Eye (tissue), 1 donor: ENCODE measurements at places on chromosomes 7 and 10.

DNA sequence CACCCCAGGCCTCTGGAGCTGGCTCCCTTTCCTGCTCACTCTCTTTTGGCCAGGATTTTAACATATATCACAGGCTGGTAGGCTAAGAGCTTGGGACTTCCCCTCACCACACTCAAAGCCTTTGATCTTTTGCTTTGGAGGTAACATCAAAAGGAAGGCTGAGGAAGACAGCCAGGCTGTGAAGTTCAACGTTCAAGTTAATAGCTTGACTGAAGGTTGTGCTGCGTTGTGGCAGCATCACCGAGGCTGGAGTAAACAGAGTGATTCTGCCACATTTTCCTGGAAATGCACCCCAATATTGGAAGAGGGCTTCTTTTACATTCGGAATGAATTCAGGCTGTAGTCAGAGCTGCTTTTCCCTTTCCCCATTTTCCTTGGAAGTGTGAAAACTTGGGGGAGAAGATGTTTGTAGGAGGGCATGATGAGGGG lies 57.3 kb downstream of the TCF7L2 start:
- DNase-seq, result no peak

- DNase-seq, result no peak
Observed at GRCh38 chr7:64373017-64373416, 59.3 kb downstream of the ZNF736 start.

GRCh38 chr7:117112640-117113039 lies 159.3 kb downstream of the ST7 start:
- no peak for DNase-seq

DNA sequence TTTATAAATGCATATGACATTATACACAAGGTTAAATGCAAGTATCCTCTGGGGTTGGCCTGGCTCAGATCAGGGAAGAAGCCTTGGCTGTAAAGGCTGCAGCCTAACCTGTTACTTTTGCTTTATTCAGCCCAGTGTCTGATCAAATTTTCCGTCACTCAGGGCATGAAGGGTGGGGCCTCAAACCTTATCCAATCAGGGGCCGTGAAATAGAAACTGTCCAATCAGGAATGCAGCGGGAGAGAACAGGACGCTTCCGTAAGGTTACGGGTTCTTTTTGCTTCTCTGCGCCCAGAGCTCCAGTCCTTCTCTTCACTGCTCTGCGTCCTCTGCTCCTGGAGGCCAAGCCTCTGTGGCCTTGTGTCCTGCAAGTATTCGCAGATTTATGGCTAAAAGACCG lies at the start of gene ZNF716:
TSS of gene ZNF716 (plus strand) at position 274 of the 400 bp plus-strand sequence. CDS start at position 386, 112 bp downstream.
- DNase-seq, result no peak

GRCh38 chr7:120993553-120994191 lies 5.2 kb downstream of the CPED1 start:
- DNase-seq, result no peak

DNA sequence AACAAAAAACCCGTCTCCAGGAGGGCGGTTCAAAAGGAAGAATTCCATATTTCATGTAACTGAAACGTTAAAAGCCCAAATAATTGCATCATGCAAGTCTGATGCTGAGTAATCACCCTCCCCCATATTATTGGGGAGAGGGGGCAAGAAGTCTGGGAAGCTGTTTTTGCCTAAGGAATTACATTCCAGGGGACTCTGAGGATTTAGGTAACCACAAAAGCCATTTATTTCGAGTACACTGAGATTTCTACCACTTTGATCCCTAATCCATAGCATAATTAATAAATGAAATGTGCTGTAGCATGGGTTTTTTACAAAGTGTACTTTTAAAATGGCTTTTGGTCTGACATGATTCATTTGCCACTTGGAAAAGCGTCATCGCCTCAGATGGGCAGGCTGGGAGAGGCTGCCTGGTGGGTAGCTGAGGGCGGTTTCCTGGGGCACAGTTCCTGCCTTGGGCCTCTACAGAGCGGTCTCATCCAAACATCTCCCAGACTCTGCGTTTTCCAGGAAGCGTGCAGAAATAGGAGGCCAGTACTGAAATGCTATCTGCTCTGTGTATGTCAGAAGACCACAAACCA lies 106.5 kb downstream of the TCF7L2 start:
- DNase-seq, result peak; percentile 35

- DNase-seq, result no peak
Observed at GRCh38 chr7:27159266-27160144, 3.0 kb upstream of the HOXA7 start.

DNA sequence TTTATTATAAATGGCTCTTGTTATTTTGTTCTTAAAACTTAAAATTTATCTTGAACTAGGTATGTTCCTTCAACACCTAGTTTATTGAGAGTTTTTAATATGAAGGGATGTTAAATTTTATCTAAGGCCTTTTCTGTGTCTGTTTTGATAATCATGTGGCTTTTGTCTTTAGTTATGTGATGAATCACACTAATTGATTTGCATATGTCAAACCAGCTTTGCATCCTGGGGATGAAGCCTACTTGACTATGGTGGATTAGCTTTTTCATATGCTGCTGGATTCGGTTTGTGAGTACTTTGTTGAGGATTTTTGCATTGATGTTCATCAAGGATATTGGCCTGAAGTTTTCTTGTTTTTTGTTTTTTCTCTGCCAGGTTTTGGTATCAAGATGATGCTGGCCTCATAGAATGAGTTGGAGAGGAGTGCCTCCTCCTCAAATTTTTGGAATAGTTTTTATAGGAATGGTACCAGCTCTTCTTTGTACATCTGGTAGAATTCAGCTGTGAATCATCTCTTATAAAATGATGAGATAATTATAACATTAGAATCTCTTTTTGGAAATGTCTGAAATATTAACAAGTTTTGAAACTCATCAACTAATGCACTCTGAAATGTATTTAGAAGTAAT lies 78.7 kb upstream of the AGR3 start:
- no peak for DNase-seq

DNA sequence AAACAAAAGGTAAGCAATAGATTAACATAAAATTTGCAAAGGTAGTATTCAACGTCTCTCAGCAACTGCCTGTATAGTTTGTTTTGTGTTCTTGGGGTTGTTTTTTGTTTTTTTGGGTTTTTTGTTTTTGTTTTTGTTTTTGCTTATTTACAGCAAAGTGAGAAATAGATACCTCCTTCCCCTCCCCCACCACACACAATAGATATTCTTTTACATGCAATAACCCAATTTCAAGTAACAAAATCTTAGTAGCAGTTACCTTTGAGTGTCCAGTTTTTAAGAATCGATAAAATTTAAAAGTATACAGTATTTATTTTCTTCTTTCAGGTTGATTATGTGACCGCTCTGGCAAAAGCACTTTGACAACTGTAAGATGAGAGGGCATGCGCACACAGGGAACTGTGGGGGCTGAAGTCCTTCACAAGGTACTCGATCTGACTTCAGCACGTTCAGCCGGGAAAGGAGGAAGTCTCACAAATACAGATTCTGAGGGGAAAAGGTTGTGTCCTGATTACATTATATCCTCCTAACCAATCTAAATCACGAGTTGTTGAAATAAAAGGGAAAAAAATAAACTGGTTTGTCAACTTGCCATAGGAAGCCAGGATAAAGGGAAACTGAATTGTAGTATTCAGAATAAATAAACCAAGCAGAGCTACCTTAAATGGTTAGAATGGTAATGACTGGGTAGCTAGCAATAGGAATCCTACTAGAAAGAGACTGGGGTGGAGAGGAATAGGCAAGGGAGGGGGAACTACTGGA lies 47.8 kb downstream of the CPEB3 start:
- peak; percentile 87 for DNase-seq

DNA sequence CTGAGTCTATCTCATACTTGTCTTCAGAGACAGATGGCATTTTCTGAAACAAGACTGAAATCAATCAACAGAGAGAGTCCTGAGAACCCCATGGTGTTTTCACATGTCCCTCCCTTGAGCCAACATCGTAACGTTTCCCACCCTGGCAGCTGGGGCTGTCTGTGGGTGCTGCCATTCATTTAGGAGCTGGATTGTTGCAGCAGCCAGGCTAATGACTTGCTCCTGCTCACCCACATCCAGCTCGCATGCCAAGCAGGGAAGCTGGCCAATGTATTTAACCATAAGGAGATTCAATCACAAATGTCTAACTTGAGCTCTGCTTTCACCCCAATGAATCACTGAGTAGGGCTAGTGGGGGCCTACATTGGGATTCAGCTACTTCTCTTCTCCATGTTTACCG lies 146.1 kb downstream of the ADRA2A start:
- no peak for DNase-seq

- no peak for DNase-seq
Observed at GRCh38 chr10:76422769-76423168, 991.3 kb downstream of the LRMDA start.

- DNase-seq, result no peak
Observed at GRCh38 chr7:77498659-77499379, 38.3 kb upstream of the PTPN12 start.

GRCh38 chr7:3007696-3008095 lies 36.0 kb downstream of the CARD11 start:
- DNase-seq, result no peak

- DNase-seq, result no peak
Observed at GRCh38 chr7:129830949-129831348, 121.8 kb downstream of the UBE2H start.

GRCh38 chr10:26944261-26944882 lies 83.6 kb upstream of the ABI1 start:
- no peak for DNase-seq

GRCh38 chr10:43172645-43173044 lies 34.4 kb downstream of the CSGALNACT2 start:
- DNase-seq, result no peak

- peak; percentile 70 for DNase-seq
Observed at GRCh38 chr7:102097601-102098161, 189.0 kb upstream of the SH2B2 start.

GRCh38 chr7:19754521-19755116 lies 18.8 kb downstream of the TMEM196 start:
- DNase-seq, result peak; percentile 80

DNA sequence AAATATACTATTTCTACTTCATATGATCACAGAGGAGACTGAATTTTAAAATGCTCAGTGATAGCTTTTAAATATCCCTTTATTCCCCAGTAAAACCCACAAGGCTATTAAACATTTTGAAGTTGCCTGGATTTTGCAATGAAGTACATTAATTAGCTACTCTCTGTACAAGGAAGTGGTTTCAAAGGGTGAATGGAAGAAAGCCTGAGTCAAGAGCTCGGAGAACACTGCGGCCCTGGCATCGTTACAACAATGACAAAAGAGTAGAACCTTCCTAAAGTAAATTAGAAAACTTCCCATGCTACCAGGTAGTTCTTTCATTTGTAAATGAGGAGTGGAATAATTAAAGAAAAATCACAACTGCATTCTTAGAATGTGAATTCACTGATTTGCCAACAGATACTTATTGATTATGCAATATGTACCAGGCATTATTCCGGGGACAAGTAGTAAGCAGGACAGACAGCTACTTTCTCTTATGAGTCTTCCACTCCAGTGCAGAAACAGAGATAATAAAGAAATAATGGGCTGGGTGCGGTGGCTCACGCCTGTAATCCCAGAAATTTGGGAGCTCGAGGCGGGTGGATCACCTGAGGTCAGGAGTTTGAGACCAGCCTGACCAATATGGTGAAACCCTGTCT lies 63.0 kb downstream of the ZNF22 start:
- DNase-seq, result no peak

DNA sequence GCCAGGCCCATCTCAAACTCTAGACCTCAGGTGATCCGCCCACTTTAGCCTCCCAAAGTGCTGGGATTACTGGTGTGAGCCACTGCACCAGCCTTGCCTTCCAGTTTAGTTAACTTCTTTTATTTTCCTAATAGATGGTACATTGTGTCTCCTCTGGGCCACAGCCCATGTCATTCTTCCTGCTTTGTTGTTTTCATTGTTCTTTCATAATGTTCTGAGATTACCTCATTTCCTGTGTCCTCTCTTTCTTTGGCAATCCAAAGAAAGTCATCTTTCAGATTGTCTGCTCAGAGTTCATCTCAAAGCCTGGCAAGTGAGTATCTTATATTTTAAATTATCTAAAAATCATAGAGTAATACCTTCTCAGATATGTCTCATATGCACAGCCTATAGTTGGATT lies at the start of gene OLAH:
TSS of gene OLAH (plus strand) at position 270 of the 400 bp plus-strand sequence. CDS start 3,346 bp downstream, outside the sequence.
- DNase-seq, result no peak

GRCh38 chr7:18768256-18768655 lies 272.7 kb downstream of the HDAC9 start:
- no peak for DNase-seq

DNA sequence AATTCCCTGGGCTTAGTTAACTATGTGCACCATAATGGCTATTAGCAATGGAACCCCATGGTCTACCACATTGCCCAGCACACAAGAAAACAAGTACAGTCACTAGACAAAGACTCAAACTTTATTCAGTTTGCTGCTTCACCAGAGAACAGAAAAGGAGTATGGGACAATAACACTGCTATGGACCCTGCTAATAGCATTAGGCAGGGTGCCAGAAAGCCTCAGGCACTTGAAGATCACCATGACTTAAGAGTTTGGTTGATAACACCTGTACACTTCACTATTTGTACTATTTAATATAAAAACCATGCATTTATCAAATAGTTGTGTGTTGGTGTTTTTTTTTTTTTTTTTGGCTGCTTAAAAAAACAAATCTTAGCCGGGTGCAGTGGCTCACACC lies 159.6 kb downstream of the KMT2E start:
- no peak for DNase-seq

GRCh38 chr7:64640504-64640903 lies 25.4 kb upstream of the ZNF107 start:
- DNase-seq, result no peak

GRCh38 chr7:94374721-94375566 lies 19.8 kb upstream of the COL1A2 start:
- DNase-seq, result peak; percentile 89

- no peak for DNase-seq
Observed at GRCh38 chr10:3779158-3779741, 5.8 kb downstream of the KLF6 start.
